NCI-H1436 (cell line): ENCODE measurements at places on chromosomes 11 and 22.

DNA sequence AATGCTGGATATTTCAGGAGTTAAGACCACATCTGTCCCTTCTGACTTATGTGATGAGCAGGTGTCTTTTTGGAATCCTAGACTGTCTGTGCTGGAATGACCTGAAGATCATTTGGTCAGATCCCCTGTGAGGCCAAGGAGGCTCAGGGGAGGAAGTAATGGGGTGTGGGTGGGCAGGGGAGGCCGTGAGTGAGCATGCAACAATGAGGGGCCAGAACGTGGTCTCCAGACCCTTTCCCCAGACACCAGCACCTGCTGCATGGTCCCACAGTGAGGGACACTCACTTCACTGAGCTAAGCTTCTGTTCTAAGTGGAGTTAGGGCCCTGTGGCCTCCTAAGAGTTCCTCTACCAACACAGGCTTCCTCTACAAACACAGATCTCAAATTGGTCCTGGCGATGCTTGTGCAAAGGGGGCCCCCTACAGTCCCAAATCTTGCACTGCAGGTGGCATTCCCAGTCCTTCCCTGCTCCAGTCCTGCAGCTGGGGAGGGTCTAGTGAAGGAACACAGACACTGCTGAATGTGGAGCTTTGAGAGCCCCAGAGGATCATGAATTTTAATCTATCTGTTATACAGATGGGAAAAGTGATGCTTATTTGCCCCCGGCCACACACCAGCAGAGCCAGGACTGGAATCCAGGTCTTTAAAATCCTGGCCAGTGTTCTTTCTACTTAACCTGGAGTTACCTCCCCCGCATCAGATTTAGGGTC is 7.4 kb downstream of the USP2 start:
- DNase-seq = peak; percentile 53

GRCh38 chr11:115691030-115691429 is 186.8 kb upstream of the CADM1 start:
- no peak for DNase-seq

GRCh38 chr11:120344302-120345004 is 8.2 kb downstream of the ARHGEF12 start:
- no peak for DNase-seq

DNA sequence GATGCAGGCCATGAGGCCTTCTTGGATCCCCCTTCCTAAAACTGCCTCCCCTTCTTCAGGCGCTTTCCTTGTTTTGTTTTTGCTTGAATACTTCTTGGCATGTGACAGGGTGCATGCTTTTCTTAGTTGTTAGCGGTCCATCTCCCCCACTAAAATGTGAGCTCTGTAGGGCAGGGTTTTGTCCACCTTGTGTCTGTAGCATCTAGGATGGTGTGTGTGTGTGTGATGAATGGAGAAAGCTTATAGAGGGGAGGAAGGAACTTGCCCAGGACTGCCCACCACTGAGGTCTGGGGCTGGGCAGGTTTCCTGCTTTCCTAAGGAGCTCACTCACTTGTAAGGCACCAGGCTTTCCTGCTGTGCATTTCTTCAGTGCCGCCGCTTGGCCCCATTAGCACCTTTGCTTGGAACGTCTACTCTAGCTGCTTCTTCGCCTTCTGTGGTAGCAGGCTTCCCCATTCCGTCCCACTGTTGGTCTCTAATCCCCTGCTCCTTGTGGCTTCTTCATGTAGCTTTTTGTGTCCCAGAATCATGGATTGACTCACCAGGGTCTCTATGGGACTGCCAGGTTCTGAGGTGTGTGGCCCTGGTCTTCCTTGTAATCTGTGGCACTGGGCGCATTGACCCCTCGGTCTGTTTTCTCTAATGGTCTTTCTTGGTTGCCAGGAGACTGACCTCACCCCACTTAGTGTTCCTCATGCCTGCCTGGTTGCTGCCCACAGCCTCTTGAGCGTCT is 3.3 kb downstream of the DGCR8 start:
- no peak for DNase-seq

- DNase-seq = no peak
Measured at GRCh38 chr22:24410110-24410856, 17.1 kb upstream of the ADORA2A start.
